ENCODE measurements at places on chromosomes 12 and 14.

- peak; percentile 42 for DNase-seq
Observed at GRCh38 chr14:86057018-86057667, 527.2 kb downstream of the FLRT2 start.

- DNase-seq, result no peak
Observed at GRCh38 chr12:57011438-57012424, 4.6 kb downstream of the TAC3 start.

- no peak for DNase-seq
Observed at GRCh38 chr14:77185093-77185465, 3.5 kb downstream of the TMEM63C start.

DNA sequence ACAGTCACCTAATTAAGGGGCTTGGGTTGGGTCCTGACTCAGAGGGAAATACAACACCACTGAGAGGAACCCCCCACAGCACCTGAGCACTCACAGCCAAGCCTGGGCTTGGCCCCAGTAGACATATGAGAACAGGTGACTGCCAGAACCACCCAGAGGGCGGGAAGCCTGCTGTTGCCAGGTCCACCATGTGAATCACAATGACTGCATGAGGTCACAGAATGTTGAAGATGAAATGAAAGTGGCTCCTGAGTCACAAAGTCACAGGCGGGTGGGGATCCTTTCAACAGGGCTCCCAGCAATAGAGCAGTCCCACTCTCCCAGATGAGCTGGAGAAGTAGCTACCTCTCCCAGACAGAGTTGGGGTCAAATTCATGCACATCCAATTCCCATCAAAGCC is at the start of gene LRRC74A:
Gene LRRC74A (plus strand): TSS at position 287 of the 400 bp plus-strand sequence. CDS start 290 bp downstream, outside the sequence.
- DNase-seq, result no peak

- no peak for DNase-seq
Observed at GRCh38 chr14:24162093-24162492, 1.0 kb downstream of the IRF9 start.

DNA sequence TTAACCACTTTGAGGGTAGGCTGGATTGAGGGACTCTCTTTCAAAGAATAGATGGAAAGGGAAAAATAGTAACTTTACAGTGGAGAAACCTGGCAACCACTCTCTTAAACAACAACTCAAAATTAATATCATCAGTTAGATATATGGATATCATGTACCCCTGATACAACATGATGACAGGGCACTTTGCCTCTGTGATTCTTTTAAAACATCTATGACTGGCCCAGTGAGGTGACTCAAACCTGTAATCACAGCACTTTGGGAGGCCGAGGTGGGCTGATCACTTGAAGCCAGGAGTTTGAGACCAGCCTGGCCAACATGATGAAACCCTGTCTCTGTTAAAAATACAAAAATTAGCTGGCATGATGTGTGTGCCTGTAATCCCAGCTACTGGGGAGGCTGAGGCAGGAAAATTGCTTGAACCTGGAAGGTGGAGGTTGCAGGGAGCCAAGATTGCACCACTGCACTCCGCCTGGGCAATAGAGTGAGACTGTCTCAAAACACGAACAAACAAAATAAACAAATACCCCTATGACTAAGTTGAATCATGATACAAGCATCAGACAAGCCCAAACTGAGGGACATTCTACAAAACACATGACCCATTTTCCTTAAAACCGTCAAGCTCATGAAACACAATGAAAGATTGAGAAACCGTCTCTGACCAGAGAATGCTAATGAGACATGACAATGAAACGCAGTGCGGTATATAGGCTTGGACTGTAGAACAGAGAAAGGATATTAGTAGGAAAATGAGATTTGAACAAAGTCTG is 26.4 kb upstream of the SLC7A8 start:
- DNase-seq, result no peak

GRCh38 chr12:64061868-64062375 is 160.2 kb downstream of the KICS2 start:
- DNase-seq, result no peak

GRCh38 chr12:46360908-46361666 is 11.5 kb downstream of the SLC38A2 start:
- DNase-seq, result no peak

- peak; percentile 45 for DNase-seq
Observed at GRCh38 chr14:92690171-92691011, 58.0 kb downstream of the LGMN start.

GRCh38 chr12:107461222-107461975 is 224.2 kb upstream of the PWP1 start:
- no peak for DNase-seq

DNA sequence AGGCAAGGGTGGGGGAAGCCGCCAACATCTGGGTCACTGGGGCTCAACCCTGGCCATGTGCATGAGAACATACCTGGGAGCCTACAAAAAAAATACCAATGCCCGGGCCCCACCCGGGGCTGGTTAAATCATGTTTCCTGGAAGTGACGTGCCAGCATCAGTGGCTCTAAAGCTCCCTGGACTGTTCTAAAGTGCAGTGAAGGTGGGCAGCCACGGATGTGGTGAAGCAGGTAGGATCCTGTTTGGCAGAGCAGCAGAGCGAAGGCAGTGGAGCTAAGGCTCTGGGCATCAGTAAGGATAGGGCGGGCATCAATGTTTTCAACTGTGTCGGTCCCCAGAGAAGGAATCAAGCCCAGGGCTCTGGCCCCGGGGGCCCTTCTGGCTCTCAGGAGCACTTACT is 525 bp upstream of the GPR68 start:
- DNase-seq, result no peak

- no peak for DNase-seq
Observed at GRCh38 chr12:4486980-4487379, 41.4 kb upstream of the FGF6 start.

DNA sequence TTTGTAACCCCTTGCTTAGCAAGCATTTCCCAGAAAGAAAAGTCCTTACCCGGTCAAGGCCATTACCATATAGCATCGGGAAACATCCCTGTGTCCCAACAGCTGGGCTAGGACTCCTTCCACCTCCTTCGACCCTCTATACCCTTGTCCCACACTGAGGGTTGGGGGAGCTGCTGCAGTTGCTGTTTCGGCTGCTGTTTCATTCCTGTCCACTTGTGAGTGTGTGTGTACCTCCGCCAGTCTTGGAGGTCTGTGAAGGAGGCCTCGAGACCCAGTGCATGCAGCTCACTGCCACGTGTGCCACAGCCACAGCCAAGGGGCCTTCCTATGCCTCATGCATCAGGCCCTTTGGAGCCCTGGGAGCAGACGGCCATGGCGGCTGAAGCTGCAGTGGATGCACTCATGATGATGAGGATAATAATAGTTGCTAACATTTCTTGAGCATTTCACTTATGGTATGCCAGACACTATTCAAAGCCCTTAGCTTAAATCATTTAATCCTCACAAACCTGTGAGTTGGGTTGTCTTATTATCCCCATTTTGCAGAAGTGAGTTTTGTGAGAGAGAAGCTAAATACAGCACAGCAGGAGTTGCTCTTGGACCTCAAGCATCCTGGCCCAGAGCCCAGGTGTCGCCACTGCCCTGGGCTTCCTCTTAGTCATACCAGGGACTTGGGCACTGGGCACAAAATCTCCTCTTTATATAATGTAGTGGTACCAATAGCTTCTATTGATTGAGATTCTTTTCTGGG is 156.5 kb downstream of the PRKCH start:
- peak; percentile 28 for DNase-seq
